Placental pericyte (primary cell): ENCODE measurements at places on chromosomes 16 and 17. TPM values are rescaled to one million over a fixed set of nuclear protein-coding genes. Genes with fewer than 3 reads are reported as not detected.

Gene DRG2
- total RNA-seq, result 33.9 and 45.8 TPM in 2 replicates

Gene GNGT2
- total RNA-seq, result 0.14 and 0.66 TPM in 2 replicates

Gene DUSP3
- total RNA-seq, result 67.6 and 81.0 TPM in 2 replicates

Gene CEP295NL
- 2.0 and 3.0 TPM in 2 replicates for total RNA-seq

Gene RETREG3
- total RNA-seq, result 97.6 and 118 TPM in 2 replicates

Gene NPIPA5
- 2.1 and 4.2 TPM in 2 replicates for total RNA-seq

Gene ST6GALNAC2
- total RNA-seq, result 1.3 and 2.6 TPM in 2 replicates
